ENCODE measurements at places on chromosomes 3 and 15. TPM values are rescaled to one million over a fixed set of nuclear protein-coding genes. Genes with fewer than 3 reads are reported as not detected.

DNA sequence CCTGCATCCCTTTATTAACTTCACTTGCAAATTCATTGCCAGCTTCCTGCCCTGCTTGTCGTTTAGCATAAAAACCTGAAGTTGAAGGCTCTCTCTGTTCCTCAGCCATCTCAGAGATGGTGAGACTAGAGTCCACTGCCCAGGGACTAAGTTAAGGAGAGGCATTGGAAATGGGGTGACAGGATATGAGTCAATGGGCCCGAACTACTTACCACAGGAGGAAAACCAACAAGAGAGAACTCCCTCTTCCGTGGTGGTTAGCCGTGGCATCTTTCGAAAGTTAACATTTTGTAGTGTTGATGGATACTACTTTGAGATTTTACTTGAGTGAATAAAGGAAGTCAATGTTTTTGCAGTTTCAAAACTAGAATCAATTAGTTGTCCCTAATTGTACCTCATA, 65.3 kb downstream of the LRTM1 start:
- no peak for DNase-seq

DNA sequence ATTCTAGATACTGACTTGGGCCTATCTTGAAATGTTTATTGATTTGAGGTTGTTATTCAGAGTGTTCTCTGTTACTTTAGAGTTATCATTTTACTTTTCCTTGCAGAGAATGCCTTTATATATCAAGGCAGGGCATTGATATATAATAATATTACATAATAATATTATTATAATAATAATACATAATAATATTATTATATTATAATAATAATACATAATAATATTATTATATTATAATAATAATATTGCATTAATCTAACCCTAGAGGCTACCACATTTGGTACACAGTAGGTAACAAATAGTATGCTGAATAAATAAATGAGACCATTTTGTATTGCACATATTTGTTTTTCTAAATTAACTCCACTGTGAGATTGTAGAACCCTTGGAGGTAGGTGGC, 216.3 kb downstream of the EFHB start:
- DNase-seq = no peak

- no peak for DNase-seq
Observed at GRCh38 chr3:44434834-44435510, 42.5 kb downstream of the ZNF445 start.

FRMD4B gene
- total RNA-seq = 39.1 TPM

Data from progenitor cell of endocrine pancreas (in vitro differentiated cells).